Activated CD8-positive, alpha-beta memory T cell treated with anti-CD3 and anti-CD28 coated beads for 4 hours (primary cell): ENCODE measurements at places on chromosomes 1 and 21.

- no peak for DNase-seq
Observed at GRCh38 chr1:93692451-93692861, 10.8 kb upstream of the BCAR3 start.

DNA sequence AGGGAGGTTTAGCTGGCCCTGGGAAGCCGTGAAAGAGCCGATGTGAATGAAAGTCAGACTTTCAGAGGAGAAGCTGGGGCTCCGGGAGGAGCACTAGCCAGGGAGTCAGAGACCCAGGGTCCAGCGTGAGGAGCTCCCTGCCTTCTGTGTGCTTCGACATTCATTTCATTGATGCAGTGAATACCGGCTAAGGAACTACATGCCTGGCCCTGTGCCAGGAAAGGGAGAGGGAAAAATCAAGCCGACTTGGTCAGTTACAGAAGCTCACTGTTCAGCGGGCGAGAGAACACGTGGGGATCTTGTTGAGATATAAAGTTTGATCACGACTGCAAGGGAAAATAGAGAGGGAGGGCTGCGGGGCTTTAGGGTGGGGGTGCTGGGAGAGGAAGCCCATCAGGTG is 76.7 kb upstream of the RUNX3 start:
- DNase-seq, result no peak

- no peak for DNase-seq
Observed at GRCh38 chr1:212514782-212515181, 82.1 kb downstream of the NENF start.

- no peak for DNase-seq
Observed at GRCh38 chr1:77847621-77848080, 40.8 kb upstream of the NEXN start.

- no peak for DNase-seq
Observed at GRCh38 chr1:173474097-173474779, 2.9 kb upstream of the PRDX6 start.

DNA sequence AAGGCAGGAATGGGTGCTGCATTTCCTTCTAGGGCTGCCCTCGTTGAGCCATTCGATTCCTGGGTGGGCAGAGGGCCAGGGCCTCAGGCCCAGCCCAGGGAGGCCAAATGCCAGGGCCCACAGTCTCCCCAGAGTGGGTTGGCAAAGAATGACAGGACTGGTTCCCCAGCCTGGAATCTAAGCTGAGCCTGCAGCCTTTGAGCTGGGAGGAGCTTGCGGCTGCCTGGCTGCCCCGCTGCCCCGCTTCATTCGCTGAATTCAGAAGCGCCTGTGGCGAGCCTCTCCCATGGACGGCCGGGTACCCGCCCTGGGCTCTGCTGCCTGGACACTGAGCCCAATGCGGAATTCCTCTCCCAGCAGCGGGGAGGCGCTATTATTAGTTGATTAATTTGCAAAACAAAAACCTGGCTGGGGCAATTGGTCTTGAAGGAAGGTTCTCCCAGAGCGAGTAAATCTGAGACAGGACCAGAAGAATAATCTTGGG is 32.3 kb upstream of the TARDBP start:
- no peak for DNase-seq

- DNase-seq, result no peak
Observed at GRCh38 chr1:184322253-184322652, 64.6 kb upstream of the C1orf21 start.

DNA sequence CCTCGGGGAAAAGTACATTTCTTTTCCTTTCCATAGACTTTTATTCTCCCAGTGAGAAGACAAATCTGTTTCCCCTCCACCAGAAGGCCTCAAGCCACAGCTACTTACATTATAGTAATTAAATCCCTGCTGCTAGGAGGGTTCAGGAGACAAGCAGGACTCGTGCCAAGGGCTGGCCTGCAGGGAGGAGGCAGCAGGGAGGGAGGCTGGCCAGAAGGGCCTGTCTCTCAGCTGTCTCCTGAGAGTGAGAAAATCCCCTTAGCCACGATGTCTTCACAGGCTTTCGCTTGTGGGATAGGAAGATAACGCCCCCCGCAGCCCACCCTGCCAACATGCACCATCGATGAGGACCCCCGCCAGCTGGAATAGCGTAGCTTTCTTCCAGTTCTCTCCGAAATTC is 14.0 kb downstream of the KCNN3 start:
- no peak for DNase-seq

GRCh38 chr1:221468546-221468945 is 273.3 kb downstream of the DUSP10 start:
- no peak for DNase-seq

- DNase-seq, result no peak
Observed at GRCh38 chr1:112493351-112493750, 15.4 kb upstream of the WNT2B start.

DNA sequence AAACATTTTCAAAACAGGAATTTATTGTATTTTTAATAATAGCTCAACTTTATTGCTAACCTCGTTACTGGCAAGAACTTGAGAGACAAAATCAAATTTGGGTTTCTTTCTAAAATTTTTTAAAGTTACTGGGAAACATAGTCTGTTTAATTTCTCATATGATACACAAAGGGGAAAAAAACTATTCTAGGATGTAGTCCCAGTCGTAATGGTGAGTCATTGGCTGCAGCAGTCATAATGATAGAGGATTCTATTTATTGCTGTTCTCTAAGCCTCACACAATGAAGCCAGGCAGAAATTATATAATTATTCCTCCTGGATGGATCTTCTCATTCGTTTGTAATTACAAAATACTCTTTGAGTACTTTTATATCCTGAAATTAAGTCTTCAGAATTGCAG is 326.5 kb upstream of the SGIP1 start:
- no peak for DNase-seq

GRCh38 chr1:211613108-211613947 is 34.4 kb upstream of the SLC30A1 start:
- DNase-seq, result no peak

- no peak for DNase-seq
Observed at GRCh38 chr1:184945678-184946412, 28.5 kb downstream of the NIBAN1 start.

DNA sequence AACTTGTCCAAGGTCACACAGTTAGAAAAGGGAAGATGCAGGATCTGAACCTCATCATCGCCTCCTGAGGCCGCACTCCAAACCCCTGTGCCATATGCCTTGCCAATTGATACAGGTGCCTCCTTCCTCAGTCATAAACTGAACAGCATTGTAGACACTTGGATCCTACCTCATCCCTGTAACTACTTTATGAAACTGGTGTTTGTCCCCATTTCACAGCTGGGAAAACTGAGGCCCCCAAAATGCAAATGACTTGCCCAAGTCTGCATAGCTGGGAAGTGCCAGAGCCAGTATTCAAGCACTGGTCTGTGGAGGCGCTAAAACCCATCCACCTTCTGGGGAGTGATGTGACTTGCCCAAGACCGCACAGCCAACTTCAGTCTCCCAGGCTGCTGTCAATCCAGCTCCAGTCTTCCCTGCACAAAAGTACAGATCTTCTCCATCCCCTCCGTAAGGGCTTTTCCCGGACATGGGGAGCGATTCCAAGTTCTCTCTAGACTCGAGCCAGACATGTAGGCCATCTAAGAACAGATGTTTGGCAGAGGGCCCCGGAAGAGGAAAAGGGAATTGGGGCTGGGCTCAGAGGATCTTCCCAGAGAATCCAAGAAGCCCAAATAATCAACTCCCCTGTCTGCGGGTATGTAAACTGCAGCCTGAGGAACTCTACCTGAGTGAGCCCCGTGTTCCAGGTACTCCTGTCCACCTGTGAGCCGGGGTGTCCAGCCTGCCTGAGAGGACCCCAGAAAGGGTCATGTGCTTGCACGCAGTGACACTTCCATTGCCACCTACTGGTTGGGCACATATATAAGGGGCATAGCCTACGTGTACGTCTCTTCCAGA is 60.5 kb downstream of the SYT2 start:
- no peak for DNase-seq

GRCh38 chr1:206979379-206980043 is 9.3 kb upstream of the FCAMR start:
- DNase-seq, result no peak

GRCh38 chr1:96969656-96970163 is 248.1 kb downstream of the PTBP2 start:
- no peak for DNase-seq

DNA sequence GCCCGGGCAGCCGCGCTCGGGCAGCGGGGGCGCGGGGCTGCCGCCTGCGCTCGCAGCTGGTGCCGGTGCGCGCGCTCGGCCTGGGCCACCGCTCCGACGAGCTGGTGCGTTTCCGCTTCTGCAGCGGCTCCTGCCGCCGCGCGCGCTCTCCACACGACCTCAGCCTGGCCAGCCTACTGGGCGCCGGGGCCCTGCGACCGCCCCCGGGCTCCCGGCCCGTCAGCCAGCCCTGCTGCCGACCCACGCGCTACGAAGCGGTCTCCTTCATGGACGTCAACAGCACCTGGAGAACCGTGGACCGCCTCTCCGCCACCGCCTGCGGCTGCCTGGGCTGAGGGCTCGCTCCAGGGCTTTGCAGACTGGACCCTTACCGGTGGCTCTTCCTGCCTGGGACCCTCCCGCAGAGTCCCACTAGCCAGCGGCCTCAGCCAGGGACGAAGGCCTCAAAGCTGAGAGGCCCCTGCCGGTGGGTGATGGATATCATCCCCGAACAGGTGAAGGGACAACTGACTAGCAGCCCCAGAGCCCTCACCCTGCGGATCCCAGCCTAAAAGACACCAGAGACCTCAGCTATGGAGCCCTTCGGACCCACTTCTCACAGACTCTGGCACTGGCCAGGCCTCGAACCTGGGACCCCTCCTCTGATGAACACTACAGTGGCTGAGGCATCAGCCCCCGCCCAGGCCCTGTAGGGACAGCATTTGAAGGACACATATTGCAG is 3.0 kb downstream of the ARTN start:
- DNase-seq, result no peak
